OCI-M1 (cell line): ENCODE measurements at places on chromosomes 1 and 21.

GRCh38 chr1:227355542-227356245 lies 37.4 kb upstream of the CDC42BPA start:
- no peak for DNase-seq

DNA sequence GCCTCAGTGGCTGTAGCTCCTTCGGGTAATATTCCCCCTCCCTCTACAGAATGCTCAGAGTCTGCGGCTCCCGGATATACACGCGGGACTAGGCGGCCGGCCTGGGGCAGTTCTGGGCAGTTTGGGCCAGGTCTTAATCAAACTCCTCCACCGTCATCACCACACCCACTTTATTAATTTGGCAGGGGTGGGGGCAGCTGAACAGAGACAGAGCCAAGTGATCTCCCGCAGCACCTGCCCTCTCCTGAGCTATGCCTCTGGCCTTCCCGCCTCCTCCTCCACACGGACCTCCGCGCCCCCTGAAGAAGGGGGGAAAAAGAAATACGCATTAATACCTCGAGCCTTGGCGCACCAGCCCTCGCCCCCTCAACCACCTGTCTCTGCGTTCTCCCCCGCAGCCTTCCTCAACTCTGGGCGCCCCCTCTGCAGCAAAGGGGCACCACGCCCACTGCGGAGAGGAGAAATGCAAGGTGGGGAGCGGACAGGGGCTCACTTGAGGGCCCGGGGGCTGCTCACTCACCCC lies 42.6 kb downstream of the CD34 start:
- peak; percentile 91 for DNase-seq

DNA sequence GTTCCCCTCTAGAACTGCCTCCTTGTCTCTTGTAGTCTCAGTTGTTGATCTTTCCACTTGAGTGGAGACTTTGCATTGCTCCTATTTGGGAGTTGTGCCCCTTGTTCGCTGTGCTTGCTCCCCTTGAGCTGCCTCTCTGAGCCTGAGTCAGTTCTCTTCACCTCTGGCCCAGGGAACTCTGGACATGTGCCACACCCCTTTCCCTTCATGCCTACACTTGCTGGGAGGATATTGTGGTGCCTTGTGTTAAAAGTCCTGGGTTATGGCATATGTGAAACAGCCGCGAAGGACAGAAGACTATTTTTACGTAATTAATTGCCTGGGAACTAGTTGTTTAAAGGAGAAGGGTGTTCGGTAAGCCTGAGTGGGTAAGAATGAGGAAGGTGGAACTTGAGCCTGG lies 32.2 kb upstream of the RPTN start:
- no peak for DNase-seq

GRCh38 chr21:30083225-30083945 lies 83.2 kb downstream of the CLDN17 start:
- no peak for DNase-seq

DNA sequence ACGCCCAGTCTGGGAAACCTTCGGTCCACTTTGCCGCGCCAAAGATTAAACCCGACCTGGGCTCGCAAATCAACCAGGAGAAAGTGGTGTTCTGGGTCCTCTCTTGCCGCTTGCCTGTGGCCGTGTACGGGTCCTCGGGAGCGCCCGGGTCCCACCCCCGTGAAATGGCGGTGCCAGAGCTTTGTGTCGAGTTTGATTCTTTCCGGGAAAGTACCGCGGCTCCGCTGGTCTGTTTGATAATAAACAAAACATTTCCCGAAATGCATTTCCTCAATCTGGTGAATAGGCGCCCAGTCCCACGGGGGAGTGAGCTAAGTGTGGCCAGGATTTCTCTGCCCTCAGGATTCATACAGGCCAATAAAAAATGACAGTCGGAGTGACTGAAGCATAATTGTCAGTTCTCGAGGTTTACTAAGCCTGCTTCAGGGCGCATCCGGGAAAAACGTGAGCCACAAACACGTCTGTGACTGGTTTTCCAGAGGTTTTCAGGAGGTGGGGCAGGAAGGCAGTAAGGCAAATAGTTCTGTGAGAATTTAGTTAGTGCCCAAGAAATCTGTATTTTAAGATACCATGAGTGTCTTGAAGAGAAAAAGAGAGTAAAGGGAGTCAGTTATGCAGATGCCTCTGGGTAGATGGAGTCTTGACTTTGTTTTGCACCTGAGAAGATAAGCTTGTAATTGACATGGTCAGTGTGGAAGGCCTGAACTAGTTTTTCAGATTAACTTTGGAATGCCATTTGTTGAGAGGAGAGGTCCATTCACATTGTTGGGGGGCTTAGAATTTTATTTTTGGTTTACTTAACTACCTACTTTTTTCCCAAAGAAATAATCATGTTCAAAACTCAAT lies 675 bp downstream of the IFNAR1 start:
- peak; percentile 82 for DNase-seq

DNA sequence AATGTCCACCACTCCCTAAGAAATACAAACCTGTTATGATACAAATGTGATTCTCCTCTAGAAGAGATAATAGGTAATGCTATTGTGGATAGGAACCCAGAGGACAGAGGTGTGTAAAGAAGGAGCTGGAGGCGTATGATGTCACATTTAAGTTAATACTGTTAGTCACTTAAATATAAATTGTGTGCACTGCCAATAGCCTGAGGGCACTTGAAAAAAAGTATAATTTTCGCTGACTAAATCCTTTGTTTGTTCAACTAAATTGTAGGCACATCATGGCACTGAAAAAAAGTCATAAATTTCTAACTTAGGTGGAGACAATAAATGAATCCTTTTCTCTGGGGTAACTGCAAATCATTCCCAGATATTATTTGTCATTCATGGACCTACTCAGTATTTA lies 4.4 kb downstream of the RCSD1 start:
- no peak for DNase-seq

- DNase-seq, result peak; percentile 64
These were observed 670 bp downstream of the ST3GAL3 start for GRCh38 chr1:43708002-43708410.

DNA sequence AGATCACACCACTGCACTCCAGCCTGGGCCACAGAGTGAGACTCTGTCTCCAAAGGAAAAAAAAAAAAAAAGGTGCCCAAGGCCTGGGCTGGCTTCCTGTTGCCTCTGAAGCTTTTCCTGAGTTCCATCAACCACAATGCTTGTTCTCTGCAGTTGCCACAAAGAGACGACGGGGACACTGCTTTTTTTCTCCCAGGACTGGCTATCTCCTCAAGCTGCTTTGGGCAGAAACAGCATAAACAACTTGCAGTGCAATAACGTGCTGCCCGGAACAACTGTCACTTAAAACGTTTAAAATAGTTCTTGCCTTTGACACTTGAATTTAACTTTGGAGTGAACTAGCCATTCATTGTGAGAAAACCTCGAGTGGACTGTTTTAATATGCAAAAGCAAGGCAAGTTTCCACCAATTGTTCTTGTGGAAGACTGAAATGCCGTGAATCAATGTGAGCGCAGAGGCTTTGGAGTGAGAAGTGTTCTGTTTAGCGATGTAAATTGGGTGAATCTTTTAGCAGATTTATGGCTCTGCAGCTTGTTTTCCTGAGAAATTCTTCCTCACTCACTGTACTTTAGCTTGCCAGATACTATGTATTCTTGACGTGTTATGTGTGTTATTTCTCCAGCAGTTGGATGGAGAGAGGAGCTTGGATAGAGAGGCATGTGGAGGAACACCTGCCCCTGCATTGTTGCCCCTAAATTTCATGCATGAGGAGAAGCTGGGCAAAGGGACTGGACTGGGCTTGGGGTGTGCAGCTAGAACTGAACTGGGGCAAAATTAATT lies 188.1 kb upstream of the KIAA0040 start:
- DNase-seq, result no peak

- no peak for DNase-seq
These were observed 7.9 kb upstream of the ERICH3 start for GRCh38 chr1:74681449-74681848.
